ENCODE measurements at places on chromosomes 6 and 20. TPM values are rescaled to one million over a fixed set of nuclear protein-coding genes. Genes with fewer than 3 reads are reported as not detected.

- no peak overlapping the region for H3K4me3 ChIP-seq
- no peaks in the 10 kb centered on the region for H3K36me3 ChIP-seq
- H3K27ac ChIP-seq = no peak overlapping the region
Measured at GRCh38 chr20:1676650-1677049, 19.1 kb upstream of the SIRPG start.

LTB gene
- 0.63 TPM for total RNA-seq

GRCh38 chr6:39421383-39422225 lies 99.1 kb upstream of the KCNK16 start:
- DNase-seq = no peak
- peaks cover 13% of the 10 kb centered on the region for H3K4me1 ChIP-seq
- H3K27me3 ChIP-seq = no peaks in the 10 kb centered on the region
- no peaks in the 10 kb centered on the region for H3K36me3 ChIP-seq

DNA sequence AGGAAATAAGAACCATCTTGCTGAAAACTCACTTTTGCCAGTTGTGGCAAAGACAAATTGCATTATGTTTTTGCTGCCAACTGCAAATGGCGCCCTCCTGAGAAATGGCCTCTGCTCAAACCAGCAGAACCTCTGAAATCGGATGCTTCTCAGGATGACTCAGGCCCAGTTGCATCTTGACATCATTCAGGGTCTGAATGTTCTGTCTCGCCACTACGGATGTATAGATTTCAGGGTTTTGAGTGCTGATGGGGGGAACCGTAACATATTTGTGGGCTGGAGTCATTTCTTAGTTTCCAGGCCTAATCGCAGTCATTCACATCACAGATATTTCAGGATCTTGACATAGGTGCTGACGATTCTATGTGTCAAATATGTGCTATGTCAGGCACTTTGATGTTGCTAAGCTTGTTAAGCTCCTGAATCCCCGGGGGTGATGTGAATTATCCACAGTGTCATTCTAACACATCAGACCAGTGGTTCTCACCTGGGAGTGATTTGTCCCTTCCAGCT lies 207.1 kb downstream of the NFATC2 start:
- no peaks in the 10 kb centered on the region for H3K27me3 ChIP-seq
- no peak overlapping the region for H3K4me3 ChIP-seq
- DNase-seq = no peak

GRCh38 chr20:42634156-42634555 lies 555.5 kb downstream of the PTPRT start:
- H3K4me1 ChIP-seq = no peaks in the 10 kb centered on the region
- no peaks in the 10 kb centered on the region for H3K27me3 ChIP-seq
- DNase-seq = no peak

NOX3 gene
- total RNA-seq = not detected

LINC00237 gene
- total RNA-seq = not detected

- no peaks in the 10 kb centered on the region for H3K27me3 ChIP-seq
- no peak overlapping the region for H3K27ac ChIP-seq
- DNase-seq = no peak
- H3K36me3 ChIP-seq = no peaks in the 10 kb centered on the region
Measured at GRCh38 chr20:24662322-24662721, 192.9 kb downstream of the SYNDIG1 start.

DNA sequence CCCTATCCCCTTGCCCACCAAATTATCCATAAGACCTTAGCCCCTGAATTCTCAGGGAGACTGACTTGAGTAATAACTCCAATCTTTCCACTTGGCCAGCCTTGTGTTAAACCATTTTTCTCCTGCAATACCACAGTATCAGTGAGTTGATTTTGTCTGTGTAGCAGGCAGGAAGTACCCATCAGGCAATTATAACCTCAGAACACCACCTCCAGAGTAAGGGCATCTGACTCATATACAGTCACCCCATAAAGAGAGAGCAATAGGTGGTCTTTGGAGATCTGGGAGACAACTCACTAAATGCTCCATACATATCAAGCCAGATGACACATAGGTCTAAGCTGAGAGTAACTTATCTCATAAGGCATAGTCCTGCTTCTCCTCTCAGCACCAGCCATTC lies 83.7 kb downstream of the FILIP1 start:
- H3K27ac ChIP-seq = no peak overlapping the region
- H3K27me3 ChIP-seq = no peaks in the 10 kb centered on the region
- H3K36me3 ChIP-seq = no peaks in the 10 kb centered on the region
- DNase-seq = no peak

TPBG gene
- 44.6 TPM for total RNA-seq
